Nucleus accumbens (tissue), 56 donors: ENCODE measurements at places on chromosomes 2 and 18.

DNA sequence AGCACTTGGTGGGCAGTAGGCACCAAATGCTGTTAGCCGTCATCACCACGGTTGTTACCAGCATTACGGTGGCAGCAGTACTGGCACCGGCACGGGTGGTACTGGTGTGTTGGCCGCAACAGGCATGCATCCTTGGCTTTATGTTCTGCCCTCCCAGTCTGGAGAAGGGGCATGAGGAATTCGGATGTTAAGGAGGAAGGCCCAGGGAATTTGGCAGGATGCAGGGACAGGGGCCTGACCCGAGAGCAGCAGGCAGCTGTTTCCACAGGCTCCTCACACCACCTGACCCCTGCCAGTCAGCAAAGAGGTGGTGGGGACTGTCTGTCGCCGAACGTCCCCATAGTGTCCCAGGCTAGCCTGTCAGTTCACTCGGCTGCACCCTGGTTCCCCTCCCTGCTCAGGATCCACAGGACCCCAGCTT is 79.0 kb downstream of the EDAR start:
- DNase-seq, result no peak

GRCh38 chr2:133760376-133760775 is 192.1 kb upstream of the NCKAP5 start:
- DNase-seq, result no peak

GRCh38 chr2:28477087-28477486 is 18.8 kb upstream of the PLB1 start:
- no peak for DNase-seq

GRCh38 chr2:96108541-96109360 is 7.6 kb downstream of the ADRA2B start:
- DNase-seq, result no peak

DNA sequence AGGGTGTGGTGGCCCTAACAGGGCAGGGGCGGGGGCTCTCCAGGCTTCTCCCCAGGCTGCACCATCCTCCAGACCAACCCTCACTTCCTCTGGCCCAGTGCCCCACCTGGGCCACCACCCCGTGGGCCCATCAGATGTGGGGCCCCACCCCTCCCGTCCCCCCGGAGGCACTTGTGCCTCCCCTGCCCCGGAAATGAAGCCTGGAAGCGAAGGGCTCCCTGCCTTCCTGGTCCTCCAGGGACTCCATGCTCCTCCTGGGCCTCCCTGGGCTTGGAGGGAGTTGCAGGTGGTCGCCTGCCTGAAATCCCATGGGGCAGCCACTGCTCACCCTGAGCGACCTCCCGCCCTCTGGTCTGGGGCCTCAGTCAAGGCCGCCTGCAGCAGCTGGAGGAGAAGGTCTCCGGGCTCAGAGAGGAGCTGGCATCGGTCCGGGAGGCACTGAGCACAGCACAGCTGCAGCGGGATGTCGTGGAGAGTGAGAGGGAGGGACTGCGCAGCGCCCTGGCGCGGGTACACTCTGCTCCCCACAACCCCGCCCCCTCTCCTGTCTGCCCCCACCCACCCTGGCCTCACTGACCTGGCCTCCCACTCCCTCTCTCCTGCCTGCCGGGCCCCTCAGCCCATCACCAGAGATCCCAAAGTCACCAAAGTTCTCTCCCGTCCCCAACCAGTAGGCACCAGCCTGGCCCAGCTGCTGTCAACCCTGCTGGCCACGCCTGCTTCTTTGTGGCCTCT is 28.0 kb downstream of the CROCC2 start:
- no peak for DNase-seq

- no peak for DNase-seq
Measured at GRCh38 chr2:3285901-3286645, 91.5 kb downstream of the EIPR1 start.
